ENCODE measurements at places on chromosomes 1 and 21.

- no peak for DNase-seq
- no peak overlapping the region for H3K4me3 ChIP-seq
- no peak overlapping the region for H3K27ac ChIP-seq
- H3K4me1 ChIP-seq = no peaks in the 10 kb centered on the region
- H3K27me3 ChIP-seq = no peaks in the 10 kb centered on the region
These were observed 232.6 kb downstream of the TRABD2B start for GRCh38 chr1:47764461-47765046.

- no peak for DNase-seq
- no peaks in the 10 kb centered on the region for H3K36me3 ChIP-seq
- no peaks in the 10 kb centered on the region for H3K4me1 ChIP-seq
- H3K27ac ChIP-seq = no peak overlapping the region
These were observed 1115.1 kb downstream of the PLA2G4A start for GRCh38 chr1:187943606-187944403.

DNA sequence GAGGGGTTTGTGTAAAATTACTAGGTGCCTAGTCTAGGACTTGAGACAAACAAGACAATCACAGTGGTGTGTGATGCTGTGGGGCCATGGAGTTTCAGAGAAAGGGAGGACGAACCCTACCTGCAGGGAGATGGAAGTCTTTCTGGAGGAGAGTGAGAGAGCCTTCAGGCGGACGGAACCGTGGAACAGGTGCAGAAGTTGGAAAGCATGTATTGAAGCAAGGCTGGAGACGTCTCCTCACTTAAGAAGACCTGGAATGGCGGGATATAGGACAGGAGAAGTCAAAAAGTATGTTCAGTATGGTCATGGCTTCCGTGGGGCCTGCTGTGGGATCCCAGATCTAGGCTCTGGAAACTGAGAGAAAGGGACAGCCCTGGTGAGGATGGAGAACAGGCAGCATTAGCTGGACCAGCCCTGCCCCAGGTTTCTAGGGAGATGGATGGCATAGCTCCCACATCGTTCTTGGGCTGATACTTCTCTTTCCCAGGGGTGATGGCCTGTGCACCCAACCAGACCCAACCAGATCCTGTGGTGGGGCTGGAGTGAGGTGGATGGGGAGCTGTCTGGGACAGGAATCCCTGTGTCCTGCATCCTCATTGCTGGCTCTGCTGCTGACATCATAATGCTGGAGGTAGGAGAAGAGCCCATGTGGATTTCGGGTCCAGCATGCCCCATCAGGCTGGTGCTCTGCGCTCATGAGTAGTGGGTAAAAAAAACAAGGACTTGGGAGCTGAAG, 15.0 kb upstream of the LRP8 start:
- no peaks in the 10 kb centered on the region for H3K36me3 ChIP-seq
- H3K4me1 ChIP-seq = no peaks in the 10 kb centered on the region

DNA sequence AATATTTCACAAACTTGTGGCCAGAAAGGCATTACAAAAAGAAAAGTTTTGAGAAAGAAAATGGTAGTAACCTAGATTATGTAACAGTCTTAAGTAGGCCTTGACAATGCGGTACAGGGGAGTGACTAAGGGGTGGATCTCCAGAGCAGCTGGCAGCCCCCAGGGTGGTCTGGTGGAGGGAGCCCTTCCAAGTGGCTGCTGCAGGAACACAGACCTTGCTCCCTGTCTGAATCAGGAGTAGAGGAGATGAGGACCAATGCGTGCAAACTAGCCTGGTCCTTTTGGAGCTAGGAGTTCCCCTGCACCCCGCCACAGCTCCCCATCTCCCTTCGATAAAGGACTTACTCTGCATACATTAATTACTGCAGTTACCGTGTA, 189.0 kb downstream of the NFIA start:
- no peaks in the 10 kb centered on the region for H3K27me3 ChIP-seq
- no peaks in the 10 kb centered on the region for H3K36me3 ChIP-seq
- no peak overlapping the region for H3K4me3 ChIP-seq

DNA sequence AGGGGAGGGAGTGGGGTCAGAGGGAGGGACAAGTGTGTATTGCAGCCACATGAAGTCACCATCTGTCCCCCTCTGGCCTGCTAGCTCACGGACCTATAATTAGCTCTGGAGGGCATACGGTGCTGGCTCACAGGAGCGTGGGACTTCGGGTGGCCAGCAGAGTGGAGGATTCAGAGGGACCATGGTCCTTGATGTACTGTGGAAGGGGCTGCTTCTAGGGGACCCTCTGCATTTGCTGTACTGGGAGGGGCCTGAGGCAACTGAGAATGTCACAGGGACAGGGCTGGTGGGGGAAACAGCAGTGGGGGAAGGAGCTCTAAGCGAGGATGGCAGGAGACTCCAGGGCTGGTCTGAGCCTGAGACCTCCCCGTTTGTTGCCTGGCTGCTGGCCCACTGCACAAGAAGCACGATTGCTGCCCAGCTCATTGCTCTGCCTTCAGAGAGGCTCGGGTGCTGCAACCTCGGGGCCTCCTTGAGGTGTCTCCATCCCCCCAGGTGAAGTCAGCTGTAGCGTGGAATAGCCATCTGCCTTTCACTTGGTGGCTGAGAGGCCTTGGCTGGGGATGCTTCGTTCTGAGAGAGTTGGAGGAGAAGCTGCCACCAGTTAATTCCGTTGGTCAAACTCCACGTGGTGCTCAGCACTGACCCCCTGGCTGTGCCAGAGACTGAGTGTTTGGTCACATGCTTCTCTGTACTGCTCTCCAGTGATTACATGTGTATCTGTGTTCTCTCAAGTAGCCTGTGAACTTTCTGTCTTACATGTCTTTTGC, 2.7 kb downstream of the PPFIA4 start:
- H3K4me1 ChIP-seq = peaks cover 7% of the 10 kb centered on the region
- no peaks in the 10 kb centered on the region for H3K27me3 ChIP-seq
- DNase-seq = no peak
- no peak overlapping the region for H3K4me3 ChIP-seq
- H3K36me3 ChIP-seq = no peaks in the 10 kb centered on the region

GRCh38 chr1:21927533-21928237, 9.4 kb downstream of the HSPG2 start:
- no peaks in the 10 kb centered on the region for H3K36me3 ChIP-seq
- H3K27me3 ChIP-seq = no peaks in the 10 kb centered on the region
- DNase-seq = no peak
- peak overlapping the region; percentile 22 for H3K27ac ChIP-seq
- no peaks in the 10 kb centered on the region for H3K4me1 ChIP-seq

DNA sequence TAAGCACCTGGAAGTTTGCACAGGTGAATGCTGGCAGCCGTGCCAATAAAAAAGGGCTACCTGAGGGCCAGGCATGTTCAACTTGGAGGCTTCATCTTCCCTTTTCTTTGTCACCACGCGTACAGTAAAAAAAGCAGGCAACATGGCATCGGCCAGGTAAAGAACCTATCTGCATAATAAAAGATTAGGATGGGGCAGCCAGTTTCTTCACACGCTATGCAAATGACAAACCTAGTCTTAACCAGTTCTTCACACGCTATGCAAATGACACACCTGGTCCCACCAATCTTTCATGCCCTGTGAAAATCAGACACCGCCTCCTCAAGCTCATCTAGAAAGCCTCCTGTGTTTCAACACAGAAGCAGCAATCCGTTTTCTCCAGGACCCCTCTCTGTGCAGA, 413.4 kb downstream of the HLX start:
- DNase-seq = no peak
- H3K36me3 ChIP-seq = no peaks in the 10 kb centered on the region

GRCh38 chr21:35366394-35367080, 317.4 kb upstream of the RUNX1 start:
- no peaks in the 10 kb centered on the region for H3K27me3 ChIP-seq
- no peaks in the 10 kb centered on the region for H3K4me1 ChIP-seq
- H3K36me3 ChIP-seq = no peaks in the 10 kb centered on the region

DNA sequence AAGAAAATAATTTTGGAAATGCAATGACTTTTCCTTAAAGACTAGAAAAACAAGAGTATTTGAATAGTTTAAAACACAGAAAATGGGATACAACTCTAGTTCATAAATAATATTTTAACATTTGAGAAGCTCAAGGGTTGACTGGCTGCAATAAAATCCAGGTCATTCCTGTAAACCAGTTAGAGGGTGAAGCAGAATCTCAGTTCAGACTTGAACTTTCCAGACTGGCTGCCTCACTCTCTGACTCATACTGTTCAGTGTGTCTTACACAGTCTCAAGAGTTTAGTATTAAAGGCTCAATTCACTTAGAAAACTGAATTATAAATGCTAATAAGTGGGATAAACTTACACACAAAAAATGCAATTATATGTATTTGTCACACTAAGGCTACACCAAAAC, 89.9 kb downstream of the RAVER2 start:
- no peak overlapping the region for H3K4me3 ChIP-seq
- no peaks in the 10 kb centered on the region for H3K36me3 ChIP-seq
- DNase-seq = no peak
- no peaks in the 10 kb centered on the region for H3K27me3 ChIP-seq
- no peak overlapping the region for H3K27ac ChIP-seq

All from pancreas (tissue), 10 donors.